H7 (cell line): ENCODE measurements at places on chromosomes 5 and 9. TPM values are rescaled to one million over a fixed set of nuclear protein-coding genes. Genes with fewer than 3 reads are reported as not detected.

- no peak for DNase-seq
Observed at GRCh38 chr5:106940986-106941385, 729.8 kb downstream of the EFNA5 start.

GRCh38 chr5:6592601-6593000 lies 40.2 kb downstream of the NSUN2 start:
- DNase-seq: no peak

GRCh38 chr5:12648558-12648957 lies 744.3 kb upstream of the CTNND2 start:
- no peak for DNase-seq

DNA sequence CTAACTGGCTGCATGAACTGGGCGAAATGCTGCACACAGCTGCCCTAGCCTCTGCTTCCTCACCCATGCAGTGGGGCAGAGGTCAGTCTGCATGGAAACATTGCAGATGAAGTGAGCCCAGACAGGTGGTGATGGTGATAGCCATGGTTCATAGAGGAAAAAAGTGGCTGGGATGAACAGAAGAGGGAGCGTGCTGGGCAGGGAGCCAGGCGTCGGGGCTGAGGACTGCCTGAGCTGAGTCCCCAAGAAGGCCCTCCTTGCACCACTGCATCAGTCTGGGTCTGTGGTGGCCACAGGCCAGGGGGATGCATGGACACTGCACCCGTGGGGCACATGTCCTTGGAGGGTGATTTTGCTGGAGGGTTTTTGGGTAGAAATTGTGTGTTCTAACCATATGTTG lies 80.5 kb downstream of the AMBP start:
- DNase-seq: no peak

GRCh38 chr9:34884747-34885189 lies 73.3 kb upstream of the PHF24 start:
- DNase-seq: no peak

GRCh38 chr5:78776637-78777036 lies 128.1 kb upstream of the LHFPL2 start:
- DNase-seq: no peak

DNA sequence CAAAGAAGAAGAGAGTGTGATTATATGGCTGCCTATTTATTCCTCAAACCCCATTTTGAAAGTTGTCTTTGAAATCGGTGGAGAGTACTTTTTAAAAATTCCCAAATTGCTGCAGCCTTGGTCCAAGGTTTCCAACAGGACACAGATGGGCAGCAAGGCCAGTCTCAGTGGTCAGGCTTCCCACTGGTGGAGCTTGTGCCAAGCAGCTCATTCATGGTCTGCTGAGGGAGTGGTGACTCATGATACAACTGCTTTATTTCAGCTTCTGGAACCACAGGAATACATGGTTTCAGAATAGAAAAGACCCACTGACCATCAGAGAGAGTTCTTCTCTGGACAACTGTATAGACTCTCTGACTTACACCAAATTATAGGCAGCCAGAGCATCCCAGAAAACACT lies 673.1 kb upstream of the KLF4 start:
- DNase-seq: no peak

DNA sequence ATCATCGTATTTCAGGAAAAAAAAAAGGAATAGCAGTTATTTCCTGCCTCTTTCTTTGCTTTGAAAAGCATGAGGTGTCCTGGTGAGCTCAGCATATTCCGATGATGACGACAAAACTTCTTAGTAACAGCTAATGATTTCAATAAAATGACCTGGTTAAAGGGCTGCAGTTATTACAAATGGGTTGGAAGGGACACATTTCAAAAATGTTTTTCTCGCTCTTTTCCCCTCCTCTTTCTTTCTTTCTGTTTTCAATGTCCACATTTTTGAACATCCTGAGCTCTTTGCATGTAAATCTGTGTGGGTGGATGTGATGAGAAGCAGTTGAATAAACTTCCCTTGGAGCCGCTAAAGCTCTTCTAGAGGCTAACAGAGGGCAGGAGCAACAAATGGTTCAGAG lies 186.8 kb upstream of the SLC27A6 start:
- no peak for DNase-seq

DNA sequence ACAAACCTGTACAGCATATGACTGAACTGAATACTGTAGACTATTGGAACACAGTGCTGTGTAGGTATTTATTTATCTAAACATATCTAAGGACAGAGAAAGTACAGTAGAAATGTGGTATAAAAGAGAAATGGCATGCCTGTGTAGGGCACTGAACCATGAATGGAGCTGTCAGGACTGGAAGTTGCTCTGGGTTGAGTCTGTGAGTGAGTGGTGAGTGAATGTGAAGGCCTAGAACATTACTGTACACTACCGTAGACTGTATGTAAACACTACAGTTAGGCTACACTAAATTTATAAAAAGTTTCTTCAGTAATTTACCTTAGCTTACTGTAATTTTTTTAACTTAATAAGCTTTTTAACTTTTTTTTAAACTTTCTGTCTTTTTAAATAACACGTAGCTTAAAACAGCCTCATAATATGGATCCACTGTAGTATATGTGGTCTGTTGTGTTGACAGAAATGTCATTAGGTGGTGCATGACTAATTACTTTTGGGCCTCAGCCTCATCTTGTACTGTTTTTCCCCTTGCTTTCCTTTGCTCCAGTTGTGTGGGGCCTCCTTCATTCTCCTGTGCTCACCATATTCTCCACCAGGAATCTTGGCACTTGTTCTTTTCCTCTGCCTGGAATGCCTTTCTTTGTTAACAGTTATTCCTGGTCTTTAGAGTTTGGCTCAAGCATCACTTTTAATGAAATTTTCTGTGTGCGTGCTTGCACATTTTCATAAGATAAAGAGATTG lies 8.8 kb downstream of the SPIN1 start:
- no peak for DNase-seq

- no peak for DNase-seq
Observed at GRCh38 chr9:99050924-99051323, 54.0 kb upstream of the TGFBR1 start.

- no peak for DNase-seq
Observed at GRCh38 chr9:101536351-101536750, 2.7 kb downstream of the RNF20 start.

Gene LECT2
- total RNA-seq: not detected in 2 replicates

Gene CDKN2A
- not detected in 2 replicates for total RNA-seq

Gene TMEM171
- 2.7 and 4.8 TPM in 2 replicates for total RNA-seq

Gene SVEP1
- total RNA-seq: 0.24 and 0.30 TPM in 2 replicates

Gene ZDHHC11
- 5.2 and 7.7 TPM in 2 replicates for total RNA-seq

Gene ERAP2
- total RNA-seq: 0.67 TPM in 1 of 2 replicates, not detected in the other

Gene RAD50
- 11.4 and 19.5 TPM in 2 replicates for total RNA-seq

Gene CXXC5
- total RNA-seq: 150 and 154 TPM in 2 replicates
